Activated T-helper 2 cell treated with anti-CD3 and anti-CD28 coated beads, Interferon-gamma antibody, Interleukin-2, Interleukin-4, amounts not matched to agents 10 μg/mL and 5 μg/mL and 100 μg/mL, durations not matched to agents 14 hours and 24 hours and 36 hours (primary cell): ENCODE measurements at places on chromosomes 2 and 18. TPM values are rescaled to one million over a fixed set of nuclear protein-coding genes. Genes with fewer than 3 reads are reported as not detected.

Gene CPLX4
- total RNA-seq, result not detected in 2 replicates

Gene SCN9A
- 0.16 TPM in 1 of 2 replicates, not detected in the other for total RNA-seq

Gene SCG2
- 0.07 TPM in 1 of 2 replicates, not detected in the other for total RNA-seq

GRCh38 chr2:168006498-168006897 is 240.9 kb downstream of the STK39 start:
- H3K36me3 ChIP-seq, result peaks cover 43% of the 10 kb centered on the region
- H3K27ac ChIP-seq, result no peak overlapping the region
- peaks cover 16% of the 10 kb centered on the region for H3K4me1 ChIP-seq
- no peak for DNase-seq

- no peak overlapping the region for H3K27ac ChIP-seq
- H3K4me1 ChIP-seq, result peaks cover 1% of the 10 kb centered on the region
- no peaks in the 10 kb centered on the region for H3K36me3 ChIP-seq
- DNase-seq, result no peak
Observed at GRCh38 chr2:25018681-25019080, 23.2 kb upstream of the EFR3B start.
